ENCODE measurements at places on chromosomes 12 and 14.

- peak; percentile 68 for DNase-seq
Measured at GRCh38 chr12:56987551-56988053, 18.7 kb downstream of the ZBTB39 start.

DNA sequence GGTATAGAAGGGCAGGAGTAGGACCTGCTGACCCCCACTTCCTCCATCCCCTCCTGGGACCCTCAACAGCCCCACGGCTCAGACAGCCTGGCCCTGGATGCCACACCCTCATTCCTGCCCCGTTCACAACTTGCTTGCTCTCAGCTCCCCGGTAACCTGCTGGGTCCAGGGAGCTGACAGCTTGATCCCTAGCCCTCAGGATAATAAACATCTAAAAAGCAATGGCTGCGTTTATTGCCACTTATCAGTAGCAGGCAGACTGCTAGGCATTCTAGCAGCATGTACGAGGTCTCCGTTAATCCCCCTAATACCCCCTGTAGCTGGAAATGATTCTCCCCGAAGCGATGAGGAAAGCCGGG lies 24.3 kb upstream of the RPLP0 start:
- no peak for DNase-seq

GRCh38 chr12:76702946-76703345 lies 61.0 kb upstream of the ZDHHC17 start:
- DNase-seq, result no peak

GRCh38 chr14:53534841-53535240 lies 381.7 kb upstream of the DDHD1 start:
- no peak for DNase-seq

DNA sequence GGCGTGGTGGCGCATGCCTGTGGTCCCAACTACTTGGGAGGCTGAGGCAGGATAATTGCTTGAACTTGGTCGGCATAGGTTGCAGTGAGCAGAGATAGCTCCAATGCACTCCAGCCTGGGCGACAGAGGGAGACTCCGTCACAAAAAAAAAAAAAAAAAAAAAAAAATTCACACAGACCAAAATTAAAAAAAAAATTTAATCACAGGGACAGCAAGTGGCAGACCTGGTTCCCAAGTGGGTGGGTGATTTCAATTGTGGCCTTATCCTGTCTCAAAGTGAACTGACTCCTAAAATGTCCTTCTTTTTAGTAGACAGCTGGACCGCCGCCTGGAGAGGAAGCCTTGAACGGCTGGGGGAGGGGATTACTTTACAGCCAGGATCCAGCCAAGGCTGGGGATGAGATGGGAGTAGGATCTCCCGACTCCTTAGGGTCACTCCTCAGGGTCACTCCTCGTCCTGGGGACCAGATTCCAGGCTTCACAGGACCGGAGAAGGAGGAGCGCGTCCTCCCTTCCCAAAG lies 1.5 kb upstream of the KCNH3 start:
- DNase-seq, result no peak

Data from stimulated activated CD8-positive, alpha-beta memory T cell treated with anti-CD3 and anti-CD28 coated beads, Interleukin-7, amount 100 ng/mL, for 1 hour (primary cell).